ENCODE measurements at places on chromosomes 13 and 19. TPM values are rescaled to one million over a fixed set of nuclear protein-coding genes. Genes with fewer than 3 reads are reported as not detected.

Gene CDC42EP5
- 68.9 TPM for total RNA-seq

Gene OR7C1
- not detected for total RNA-seq

Gene FRY
- total RNA-seq = 0.27 TPM

Gene PSMD8
- total RNA-seq = 357 TPM

Gene C2CD4C
- total RNA-seq = 0.15 TPM

Gene GNG8
- total RNA-seq = not detected

Gene ELSPBP1
- total RNA-seq = not detected

Gene TTC9B
- not detected for total RNA-seq

Gene SYCN
- not detected for total RNA-seq

Gene STARD13
- 7.3 TPM for total RNA-seq

Gene ATP12A
- total RNA-seq = 0.87 TPM

Gene LDLR
- total RNA-seq = 361 TPM

Gene C13orf42
- total RNA-seq = not detected

Gene MUC16
- not detected for total RNA-seq

Gene CLEC17A
- total RNA-seq = not detected

Gene PLEKHF1
- total RNA-seq = 27.2 TPM

Gene ZNF560
- 0.16 TPM for total RNA-seq

Gene ACP7
- total RNA-seq = 3.0 TPM

Gene NFIC
- 17.6 TPM for total RNA-seq

Gene NLRP5
- not detected for total RNA-seq

Gene ANKRD24
- 0.16 TPM for total RNA-seq

Gene ANKLE1
- 0.76 TPM for total RNA-seq

Gene LILRB3
- total RNA-seq = not detected

Measured in hair follicular keratinocyte (primary cell).